ENCODE measurements at places on chromosomes 1 and 21.

DNA sequence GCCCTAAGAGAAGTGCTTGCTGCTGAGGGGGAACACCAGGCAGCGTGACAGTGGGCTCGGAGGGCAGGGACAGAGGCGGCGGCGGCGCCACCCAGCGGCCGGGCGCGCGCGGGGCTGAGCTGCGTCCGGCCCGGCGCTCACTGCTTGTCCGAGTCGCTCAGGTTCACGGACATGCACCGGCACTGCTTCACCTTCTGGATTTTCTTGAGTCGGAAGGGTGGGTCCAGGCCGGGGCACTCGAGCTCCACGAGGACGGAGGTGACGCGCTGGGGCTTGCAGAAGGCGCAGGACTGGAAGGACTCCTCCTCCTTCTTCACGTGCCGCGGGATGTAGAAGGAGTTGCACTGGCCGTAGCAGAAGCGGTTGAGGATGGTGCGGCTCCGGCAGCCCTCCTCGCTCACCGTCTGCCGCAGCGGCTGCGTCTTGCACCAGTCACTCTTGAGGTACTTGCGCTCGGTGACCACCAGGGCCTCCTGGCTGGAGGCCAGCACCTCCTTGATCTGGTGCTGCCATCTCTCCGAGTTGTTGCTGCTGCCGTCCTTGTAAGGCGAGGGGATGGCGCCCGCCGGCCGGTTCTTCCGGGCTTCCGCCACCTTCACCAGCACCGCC lies 119.0 kb downstream of the GREM2 start:
- DNase-seq, result peak; percentile 42

DNA sequence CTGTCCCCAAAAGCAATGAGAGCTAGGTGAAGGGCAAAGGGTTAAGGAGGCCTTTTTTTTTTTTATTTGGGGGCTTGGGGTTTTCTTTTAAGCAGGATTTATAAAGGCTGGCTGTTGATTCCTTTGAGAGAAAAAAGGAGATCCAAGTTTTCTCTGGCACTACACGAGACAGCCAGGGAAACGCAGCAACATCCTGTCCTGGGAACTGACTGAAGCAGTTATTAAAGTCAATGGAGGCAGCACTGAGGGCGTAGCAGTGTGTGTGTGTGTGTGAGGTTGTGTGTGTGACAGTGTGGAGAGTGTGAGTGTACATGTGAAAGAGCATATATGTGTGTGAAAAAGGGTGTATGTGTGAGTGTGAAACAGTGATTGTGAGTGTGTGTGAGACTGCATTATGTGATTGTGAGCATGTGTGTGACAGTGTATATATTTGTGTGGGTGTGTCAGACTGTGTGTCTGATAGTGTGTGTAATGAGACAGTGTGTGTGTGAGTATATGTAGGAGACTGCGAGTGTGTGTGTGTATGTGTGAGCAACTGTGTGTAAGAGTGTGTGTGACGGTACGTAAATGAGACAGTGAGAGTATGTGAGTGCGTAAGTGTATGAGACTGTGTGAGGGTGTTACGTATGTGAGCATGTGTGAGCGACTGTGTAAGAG lies 65.9 kb upstream of the TIAM1 start:
- no peak for DNase-seq

DNA sequence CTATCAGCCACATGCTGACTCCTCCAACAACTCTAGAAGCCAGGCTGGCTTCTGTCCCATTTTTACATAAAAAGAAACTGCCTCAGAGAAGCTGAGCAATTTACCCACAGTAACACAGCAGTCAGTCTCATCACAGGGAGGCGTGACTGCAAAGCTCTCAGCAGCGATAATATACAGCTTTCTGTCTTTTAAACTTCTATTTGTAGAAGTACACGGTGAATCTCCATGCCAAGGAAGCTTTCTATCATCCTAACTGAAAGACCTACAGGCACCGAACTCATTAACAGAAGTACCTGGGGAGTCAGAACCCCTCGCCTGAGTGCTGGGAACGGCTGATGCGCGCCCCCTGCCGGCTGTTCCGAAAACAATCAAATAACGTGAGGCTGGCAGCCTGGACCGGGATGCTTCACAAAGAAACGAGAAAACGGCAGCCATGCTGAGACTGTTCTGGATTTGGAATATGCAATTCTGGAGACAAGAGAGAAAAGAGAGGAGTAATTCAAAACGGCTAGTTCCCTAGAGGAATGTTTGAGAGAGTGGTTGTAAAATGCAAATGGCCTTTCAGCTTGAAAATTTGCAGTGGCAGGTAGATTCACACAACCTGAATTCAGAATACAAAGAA lies 43.5 kb upstream of the RAB4A start:
- peak; percentile 64 for DNase-seq

DNA sequence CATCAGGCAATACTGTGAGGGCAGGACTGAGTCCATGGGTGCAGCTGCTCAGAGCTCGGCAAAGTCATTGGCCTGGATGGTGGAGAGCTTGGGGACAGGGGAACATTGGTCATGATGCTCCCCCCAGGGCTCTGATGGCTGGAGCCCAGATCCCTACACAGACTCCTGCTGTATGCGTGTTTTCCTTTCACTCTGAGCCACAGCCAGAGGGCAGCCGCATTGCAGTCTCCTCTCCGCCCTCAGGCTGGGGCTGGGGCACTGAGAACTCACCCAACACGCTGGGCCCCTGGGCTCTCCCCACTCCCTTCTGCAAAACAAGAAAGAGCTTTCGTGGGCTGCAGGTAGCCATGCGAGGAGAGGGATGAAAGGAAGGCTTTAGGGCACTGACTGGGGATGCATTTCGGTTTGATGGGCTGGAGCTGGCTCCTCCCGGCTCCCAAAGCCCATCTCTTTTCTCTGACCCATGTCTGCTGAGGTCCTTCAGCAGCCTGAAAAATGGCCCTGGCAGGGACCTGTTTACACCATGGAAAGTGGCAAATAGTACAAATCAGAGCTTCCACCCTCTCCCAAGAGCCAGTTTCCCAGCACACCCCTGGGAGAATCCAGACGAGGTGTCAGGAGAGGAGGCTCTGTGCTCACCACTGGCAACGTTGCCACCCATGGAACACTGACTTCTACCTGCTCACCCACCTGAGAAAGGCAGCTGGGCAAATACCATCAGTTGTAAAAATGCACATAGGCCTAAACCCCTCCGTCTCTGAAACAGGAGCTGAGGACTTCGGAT lies 43.8 kb downstream of the CAPN2 start:
- no peak for DNase-seq

- peak; percentile 3 for DNase-seq
These were observed 252.9 kb downstream of the KCNT2 start for GRCh38 chr1:196355206-196355786.

- DNase-seq, result no peak
These were observed 117.5 kb downstream of the C1orf21 start for GRCh38 chr1:184504040-184504954.

DNA sequence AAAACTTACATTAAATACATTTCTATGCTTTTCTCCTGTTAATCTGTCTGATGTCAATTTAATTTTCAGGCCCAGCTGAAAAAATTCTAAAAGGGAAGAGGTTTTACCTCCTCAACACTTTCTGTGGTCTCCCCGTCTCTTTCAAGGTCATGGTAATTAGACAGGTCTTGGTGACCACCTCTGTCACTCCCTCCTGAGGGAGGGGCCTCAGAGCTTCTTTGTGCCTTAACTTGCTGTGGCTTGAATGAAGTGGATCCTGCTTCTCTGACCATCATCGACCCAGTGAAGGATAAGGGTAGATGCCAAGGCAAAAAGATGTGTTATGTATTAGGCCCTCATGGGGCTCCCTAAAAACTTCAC lies 40.8 kb upstream of the OSBPL9 start:
- no peak for DNase-seq

- DNase-seq, result no peak
These were observed 6.0 kb downstream of the PSMB4 start for GRCh38 chr1:151405187-151405951.

- no peak for DNase-seq
These were observed 4.1 kb downstream of the KRTAP12-1 start for GRCh38 chr21:44677881-44678280.

GRCh38 chr1:60573726-60574409 lies 500.3 kb upstream of the C1orf87 start:
- peak; percentile 49 for DNase-seq

DNA sequence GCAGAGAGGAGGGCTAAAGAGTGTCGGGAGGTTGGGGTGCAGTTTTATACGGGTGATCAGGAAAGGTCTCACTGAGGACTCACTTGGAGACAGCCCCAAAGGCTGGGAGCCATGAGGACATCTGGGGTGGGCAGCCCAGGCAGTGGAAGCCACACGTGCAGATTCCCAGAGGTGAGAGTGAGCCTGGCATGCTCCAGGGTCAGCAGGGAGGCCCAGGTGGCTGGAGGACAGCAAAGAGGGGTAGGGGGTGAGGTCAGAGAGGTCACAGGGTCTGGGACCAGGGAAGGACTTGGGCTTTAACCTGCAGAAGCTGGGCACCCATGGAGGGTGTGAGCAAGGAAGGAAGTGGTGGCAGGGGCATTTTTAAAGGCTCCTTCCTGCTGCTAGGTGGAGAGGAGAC lies 481.7 kb downstream of the MATN1 start:
- no peak for DNase-seq

GRCh38 chr1:57707631-57708030 lies 283.8 kb upstream of the DAB1 start:
- DNase-seq, result no peak

GRCh38 chr1:178486100-178487069 lies 10.4 kb downstream of the CLEC20A start:
- no peak for DNase-seq

DNA sequence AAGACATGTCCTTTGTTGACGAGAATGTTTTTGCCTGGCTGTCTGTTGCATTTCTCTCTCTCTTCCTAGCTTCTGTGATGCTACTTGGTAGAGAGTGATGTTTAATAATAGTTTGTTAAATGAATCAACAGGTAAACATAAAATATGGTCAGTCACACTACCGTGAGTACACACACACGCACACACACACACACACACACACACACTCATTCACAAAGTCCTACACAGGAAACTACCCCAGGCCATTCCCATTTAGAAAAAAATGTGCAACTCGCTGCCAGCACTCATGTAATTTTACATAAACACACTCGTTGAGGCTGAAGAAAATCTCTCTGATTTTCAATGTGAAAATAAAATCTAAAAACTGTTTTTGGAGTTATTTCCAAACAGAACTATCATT lies 38.7 kb downstream of the RUNX1 start:
- DNase-seq, result no peak

DNA sequence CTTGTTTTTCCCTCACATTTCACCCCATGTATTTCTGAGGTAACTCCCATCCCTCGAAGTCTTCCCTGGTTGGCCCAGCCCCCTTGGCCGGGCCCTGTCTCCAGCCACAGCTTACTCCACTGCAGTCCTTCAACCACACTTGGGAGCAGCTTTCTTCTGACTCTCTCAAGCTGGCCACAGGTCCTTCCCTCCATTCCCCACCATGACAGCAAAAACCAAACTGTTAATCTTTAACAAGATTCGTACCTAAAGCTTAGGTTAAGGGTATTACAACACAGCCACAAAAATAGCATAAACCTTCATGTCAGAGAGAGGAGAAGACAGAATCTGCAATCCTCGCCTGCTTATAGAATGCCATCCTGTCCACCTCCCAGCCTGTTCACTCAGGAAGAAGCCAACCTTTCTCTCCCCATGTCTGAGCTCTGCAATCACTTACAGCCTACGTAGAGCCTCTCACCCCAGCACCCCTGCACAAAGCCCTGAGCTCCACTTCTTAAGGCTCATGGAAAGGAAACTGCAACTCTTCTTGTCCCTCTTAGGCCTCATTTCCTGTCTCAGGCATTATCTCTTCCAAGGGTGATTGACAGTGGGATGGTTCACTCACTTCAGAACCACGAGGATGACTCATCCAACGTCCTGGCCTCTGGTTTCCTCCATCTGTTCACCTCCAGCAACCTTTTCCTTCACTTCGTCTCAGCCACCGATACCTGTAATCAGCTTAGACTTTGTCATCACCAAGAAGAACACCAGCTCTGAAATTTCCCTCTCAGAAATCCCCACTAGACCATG lies 72.8 kb downstream of the CD2 start:
- DNase-seq, result no peak

GRCh38 chr1:70627910-70628309 lies 216.8 kb downstream of the CTH start:
- no peak for DNase-seq

GRCh38 chr1:117930173-117930447 lies 571 bp downstream of the WDR3 start:
- DNase-seq, result no peak

GRCh38 chr1:110159168-110159567 lies 8.9 kb downstream of the SLC6A17 start:
- DNase-seq, result no peak

DNA sequence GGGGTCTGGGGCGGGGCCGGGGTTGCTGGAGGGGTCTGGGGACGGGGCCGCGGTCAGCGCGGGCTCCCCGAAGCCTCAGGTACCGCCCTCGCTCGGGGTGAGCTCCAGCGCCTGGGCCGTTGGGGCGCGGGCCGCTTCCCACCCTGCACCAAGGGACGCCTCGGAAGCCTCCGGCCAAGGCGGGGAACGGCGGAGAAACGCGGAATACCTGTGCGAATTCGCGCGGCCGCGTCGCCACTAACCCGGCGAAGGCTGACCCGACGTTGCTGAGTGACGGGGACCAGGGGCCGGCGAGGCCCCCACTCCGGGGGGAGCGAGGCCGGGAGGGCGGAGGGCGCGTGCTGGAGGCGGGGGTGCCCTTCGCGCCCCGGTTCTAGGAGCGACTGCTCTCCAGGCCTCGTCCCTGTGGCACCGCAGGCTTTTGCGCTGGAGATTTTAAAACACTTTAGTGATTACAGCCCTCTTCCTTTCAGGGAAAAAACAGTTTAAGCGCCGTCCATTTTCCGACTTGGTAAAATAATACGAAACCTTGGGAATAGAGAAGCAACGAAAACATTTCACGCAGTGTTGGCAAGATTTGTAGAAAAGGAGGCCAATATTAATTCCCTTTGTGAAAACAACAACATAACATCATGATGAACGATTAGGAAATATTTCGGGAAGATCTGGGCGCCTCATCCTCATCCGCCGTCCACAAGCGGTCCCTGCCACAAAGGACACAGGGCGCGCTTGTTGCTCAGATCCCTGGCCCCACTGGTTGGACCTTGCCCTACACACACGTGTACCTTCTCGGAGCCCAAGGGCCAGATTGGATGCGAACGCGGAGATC lies 971 bp upstream of the GNG4 start:
- no peak for DNase-seq

DNA sequence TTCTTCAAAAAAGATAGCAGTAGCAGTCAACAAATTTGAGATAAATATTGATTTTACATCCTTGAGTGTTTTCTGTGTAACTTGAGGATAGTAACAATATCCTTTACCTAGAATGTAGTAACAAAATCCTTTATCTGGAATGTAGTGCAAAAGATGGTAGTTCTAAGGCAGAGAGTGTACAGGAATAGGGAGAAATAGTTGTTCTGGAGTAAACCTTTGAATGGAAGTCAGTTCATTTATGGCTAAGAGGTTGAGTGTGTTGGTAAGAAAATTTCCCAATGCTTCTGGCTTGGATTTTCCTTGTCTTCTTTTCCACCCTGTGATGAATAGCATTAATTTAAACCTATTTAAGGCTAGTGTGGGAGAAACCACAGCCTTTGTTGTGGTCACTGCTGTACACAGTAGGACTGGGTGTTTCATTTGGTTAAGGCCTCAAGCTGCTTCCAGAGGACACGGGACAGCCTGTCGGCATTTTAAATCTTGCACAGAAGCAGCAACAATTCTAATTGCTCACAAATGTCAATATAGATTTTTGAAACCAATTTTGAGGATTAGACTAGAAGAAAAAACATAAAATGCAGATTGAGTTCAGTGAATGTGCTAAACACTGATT lies 11.3 kb downstream of the NFIA start:
- no peak for DNase-seq

Data from fibroblast of the conjunctiva (primary cell).